SJCRH30 (cell line): ENCODE measurements at places on chromosomes 11 and 22. TPM values are rescaled to one million over a fixed set of nuclear protein-coding genes. Genes with fewer than 3 reads are reported as not detected.

Gene DEFB131B
- total RNA-seq: not detected in 2 replicates

Gene GP1BB
- total RNA-seq: 2.5 and 4.4 TPM in 2 replicates

DNA sequence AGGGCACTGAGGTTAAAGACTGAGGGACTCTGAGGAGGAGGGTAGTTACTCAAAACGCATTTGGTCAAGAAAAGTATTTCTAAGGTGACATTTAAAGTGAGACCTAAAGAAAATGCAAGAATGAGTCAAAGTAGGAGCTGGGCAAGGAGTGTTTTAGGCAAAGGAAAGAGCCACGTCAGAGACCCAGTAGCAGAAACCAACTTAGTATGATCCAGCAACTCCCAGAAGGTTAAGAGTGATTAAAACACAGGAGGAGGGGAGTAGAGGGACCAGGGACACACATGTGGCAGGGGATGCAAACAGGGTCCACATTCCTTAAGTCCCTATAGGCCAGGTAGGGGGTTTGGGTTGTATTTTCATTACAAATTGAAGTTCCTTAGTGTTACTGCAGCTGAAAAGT lies 24.3 kb upstream of the CCDC34 start:
- H3K4me3 ChIP-seq: no peak overlapping the region
- peaks cover 11% of the 10 kb centered on the region; the same call in 1 of the 2 replicates for H3K36me3 ChIP-seq
- peaks cover 17% of the 10 kb centered on the region for H3K4me1 ChIP-seq
- no peaks in the 10 kb centered on the region for H3K27me3 ChIP-seq

DNA sequence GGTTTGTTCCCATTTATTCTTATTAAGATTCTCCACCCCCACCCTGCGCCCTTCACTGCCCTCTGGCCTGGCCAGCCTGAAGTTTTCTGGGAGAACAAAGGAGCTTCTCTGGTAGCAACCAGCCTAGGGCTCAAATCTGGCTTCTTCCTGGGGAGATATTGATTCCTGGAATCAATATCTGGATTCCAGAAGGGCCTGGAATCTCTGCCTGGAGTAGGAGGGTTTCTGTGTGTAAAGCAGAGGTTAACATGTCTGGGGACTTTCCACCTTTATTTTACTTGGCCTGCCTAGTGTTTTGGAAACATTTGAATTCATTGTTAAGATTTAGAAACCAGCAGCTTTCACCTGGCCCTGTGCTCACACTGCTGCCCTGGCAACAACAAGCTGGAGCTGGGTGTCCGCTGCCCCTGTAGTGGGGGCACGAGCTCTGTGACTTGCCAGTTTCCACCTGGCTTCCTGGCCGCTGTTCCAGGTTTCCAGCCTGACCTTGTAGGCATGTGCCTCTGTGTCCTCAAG lies 5.5 kb downstream of the C11orf91 start:
- no peaks in the 10 kb centered on the region for H3K27me3 ChIP-seq
- H3K36me3 ChIP-seq: no peaks in the 10 kb centered on the region
- peaks cover 34% of the 10 kb centered on the region for H3K4me1 ChIP-seq
- H3K4me3 ChIP-seq: no peak overlapping the region

DNA sequence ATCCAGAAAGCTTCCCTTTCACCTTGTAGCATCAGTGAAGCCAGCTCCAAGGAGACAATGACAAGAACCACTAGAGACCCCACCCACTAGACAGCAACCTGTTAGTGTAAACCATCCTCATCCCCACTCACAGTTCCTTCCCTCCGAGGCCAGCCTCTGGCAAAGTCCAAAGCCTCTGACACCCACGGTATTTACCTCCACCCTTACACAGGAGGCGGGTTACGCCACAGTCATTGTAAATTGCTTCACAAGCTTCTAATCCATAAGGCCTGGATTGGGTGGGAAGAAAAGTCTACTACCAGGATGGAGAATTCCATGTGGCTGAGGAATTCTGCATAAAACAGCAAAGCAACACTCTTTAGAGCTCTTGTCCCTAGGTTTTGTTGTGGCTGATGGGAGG lies 287.4 kb downstream of the BUD13 start:
- no peaks in the 10 kb centered on the region for H3K4me1 ChIP-seq
- H3K27ac ChIP-seq: no peak overlapping the region
- no peak overlapping the region for H3K4me3 ChIP-seq
- H3K27me3 ChIP-seq: no peaks in the 10 kb centered on the region
- H3K36me3 ChIP-seq: no peaks in the 10 kb centered on the region

DNA sequence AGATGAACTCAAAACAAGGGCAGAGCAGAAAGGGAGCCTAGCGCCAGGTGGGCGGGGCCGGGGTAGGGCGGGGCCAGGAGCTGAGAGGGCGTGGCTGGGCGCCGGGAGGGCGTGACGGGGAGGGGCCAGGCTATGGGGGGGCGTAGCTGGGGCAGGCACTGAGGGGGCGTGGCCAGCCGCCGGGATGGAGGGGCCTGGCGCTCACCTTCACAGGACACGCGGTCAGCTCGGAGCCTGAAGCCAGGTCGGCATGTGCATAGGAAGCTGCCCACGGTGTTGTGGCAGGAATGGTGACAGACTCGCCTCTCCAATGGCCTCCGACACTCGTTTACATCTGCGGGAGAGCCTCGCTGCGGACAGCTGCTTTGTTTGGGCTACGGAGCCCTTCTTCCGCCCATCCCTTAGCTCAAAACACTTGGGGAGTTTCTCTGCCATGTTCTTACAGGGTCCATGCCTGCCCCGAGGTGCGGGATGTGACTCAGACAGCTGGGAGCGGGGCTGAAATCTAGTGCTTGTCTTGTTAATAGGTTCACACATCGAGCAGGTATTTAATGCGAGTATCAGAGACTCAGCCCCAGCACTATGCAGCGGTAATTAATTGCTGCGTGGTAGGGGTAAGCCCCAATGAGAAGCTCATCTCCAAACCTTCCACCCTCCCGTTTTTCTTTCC lies 13.4 kb downstream of the VWCE start:
- no peak for DNase-seq
- no peaks in the 10 kb centered on the region for H3K36me3 ChIP-seq
- H3K4me1 ChIP-seq: no peaks in the 10 kb centered on the region
- H3K27ac ChIP-seq: no peak overlapping the region
- H3K27me3 ChIP-seq: no peaks in the 10 kb centered on the region
- no peak overlapping the region for H3K4me3 ChIP-seq

DNA sequence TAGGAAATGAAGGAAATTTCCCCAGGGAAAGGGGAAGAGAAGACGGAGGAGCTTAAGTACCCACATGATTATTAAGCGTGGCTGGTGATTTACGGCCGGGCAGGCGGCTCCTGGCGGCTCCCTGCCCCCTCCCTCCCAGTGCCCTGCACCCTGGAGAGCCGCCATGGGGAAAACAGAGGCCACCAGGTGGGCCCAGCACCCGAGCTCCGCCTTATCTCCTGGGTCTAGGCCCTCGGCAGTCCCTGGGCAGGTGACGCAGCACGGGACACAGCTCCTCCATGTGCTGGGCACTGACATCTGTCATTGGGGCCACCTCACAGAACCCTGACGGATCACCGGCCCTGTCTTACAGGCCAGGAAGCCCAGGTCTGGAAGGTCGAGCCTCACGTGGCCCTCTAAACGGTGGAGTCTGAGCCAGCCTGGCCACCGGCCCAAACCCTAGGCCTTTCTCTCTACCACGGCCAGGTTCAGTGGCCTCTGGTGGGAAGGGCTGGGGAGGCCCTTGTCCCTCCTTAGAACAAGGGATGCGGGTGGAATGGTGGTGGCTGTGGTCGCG lies 60.2 kb upstream of the PPARA start:
- H3K27me3 ChIP-seq: no peaks in the 10 kb centered on the region
- H3K36me3 ChIP-seq: peaks cover 71% of the 10 kb centered on the region
- DNase-seq: no peak
- H3K27ac ChIP-seq: no peak overlapping the region
- H3K4me1 ChIP-seq: no peaks in the 10 kb centered on the region; the same call in 1 of the 2 replicates

DNA sequence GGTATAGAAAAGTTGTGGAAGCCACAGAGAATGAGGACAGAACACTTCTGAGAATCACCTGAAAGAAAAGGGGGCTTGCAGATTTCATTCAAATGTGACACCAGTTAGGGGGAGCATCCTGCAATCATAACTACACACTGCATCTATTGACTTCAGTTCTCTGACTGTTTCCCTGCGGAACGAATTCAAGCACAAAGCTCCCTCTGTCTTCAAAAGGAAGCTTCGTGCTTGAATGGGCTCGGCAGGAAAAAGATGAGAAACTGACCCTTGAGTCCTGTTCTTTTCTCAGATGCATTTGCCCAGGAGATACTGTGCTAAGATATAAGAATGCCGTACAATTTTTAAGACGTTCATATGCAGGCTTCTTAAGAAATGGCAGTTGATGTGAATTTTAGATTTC lies 2000.4 kb upstream of the RAG2 start:
- H3K4me1 ChIP-seq: peaks cover 2% of the 10 kb centered on the region; the same call in 1 of the 2 replicates
- no peak overlapping the region for H3K4me3 ChIP-seq
- H3K27me3 ChIP-seq: no peaks in the 10 kb centered on the region
- peak; percentile 23 for DNase-seq
- H3K27ac ChIP-seq: peak overlapping the region; percentile 22; the same call in 1 of the 2 replicates
